ENCODE measurements at places on chromosomes 11 and 22.

DNA sequence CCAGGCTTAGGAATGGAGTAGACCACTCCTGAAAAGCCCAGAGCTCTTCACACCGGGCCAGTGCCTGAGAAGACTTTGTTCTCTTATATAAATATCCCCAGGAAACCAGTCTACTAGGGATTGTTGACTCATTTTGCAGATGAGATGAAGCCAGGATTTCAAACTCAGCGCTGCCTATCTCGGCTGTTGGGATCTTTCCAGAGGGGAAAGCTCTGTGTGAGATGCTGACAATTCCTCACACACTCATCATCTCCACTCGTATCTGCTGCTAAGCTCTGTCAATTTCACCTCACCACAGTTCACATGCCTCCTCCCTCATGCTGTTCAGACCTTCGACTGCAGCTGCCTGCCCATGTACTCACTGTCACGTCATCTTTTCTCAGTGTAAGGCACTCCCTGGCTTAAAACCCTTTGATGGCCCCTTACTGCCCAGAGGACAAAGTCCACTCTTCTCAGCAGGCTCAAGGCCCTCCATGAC is 12.5 kb downstream of the USH1C start:
- peak; percentile 28 for DNase-seq

DNA sequence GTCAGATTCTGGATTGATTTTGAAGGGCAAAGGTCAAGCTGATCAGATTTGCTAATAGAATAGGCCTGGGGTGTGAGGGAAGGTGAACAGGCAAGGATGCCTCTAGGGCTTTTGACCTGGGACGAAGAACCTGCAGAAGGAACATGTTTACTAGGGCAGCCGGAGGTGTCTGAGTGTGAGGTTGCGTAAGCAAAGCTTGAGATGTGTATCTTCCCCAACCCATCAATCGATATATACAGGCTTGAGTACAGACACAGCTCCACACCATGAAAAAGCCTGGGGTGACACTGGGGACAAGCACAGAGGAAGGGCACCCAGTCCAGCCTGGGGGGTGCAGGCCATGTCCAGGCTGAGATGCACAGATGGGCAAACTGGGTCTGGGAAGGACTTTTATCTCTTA is 1.1 kb downstream of the LHFPL7 start:
- DNase-seq, result no peak

DNA sequence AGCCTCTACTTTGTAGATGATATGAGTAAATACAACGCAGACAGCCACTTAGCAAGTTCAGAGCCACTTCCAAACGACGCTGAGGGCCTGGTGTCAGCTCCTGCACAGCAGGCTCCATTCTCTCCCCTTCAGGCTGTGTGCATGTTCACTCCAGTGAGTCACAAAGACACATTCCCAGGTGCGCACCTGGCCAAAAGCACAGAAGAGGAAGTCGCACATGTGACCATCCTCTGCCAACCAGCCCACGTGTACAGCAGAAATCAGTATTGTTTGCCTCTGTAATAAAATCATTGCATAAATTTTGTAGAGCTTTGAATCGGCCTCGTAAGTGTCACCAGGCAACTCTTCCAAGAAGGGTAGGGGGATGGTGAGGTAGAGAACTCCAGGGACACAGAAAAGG is 19.5 kb upstream of the TPH1 start:
- DNase-seq, result no peak

DNA sequence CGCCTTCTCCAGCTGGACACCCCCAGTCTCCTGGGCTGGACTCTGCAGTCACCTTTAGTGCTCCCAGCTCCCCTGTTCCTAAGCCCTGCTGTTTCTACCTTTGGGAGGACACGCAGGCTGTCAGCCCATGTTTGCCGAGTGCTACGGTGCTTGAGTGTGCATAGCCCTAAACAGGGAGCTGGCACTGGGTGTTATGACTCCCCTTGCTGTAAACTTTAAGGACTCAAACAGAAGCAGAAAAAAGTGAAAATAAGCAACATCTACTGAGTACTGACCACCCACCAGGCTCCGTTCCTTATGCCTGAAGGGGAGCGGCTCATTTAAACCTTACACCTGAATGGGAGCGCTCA is 7.3 kb upstream of the APOBEC3B start:
- DNase-seq, result no peak

DNA sequence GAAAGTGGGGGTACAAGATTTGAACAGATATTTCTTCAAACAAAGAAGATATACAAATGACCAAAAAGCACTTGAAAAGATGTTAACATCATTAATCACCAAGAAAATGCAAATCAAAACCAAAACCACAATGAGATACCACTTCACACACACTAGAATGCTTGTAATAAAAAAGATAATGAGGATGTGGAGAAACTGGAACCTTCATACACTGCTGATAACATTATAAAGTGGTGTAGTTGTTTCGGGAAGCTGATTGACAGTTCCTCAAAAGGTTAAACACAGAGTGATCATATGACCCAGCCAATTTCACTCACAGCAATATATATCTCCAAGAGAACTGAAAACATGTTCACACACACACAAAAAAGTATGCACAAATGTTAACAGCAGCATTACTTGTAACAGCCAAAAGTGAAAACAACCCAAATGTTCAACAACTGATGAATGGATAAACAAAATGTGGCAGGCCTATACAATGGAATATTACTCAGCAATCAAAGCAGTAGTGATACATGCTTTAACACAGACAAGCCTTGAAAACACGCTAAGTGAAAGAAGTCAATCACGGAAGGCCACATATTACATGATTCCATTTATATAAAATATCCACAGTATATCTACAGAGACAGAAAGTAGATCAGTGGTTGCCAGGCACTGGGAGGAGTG is 15.1 kb downstream of the PITPNB start:
- DNase-seq, result no peak
